ENCODE measurements at places on chromosomes 2 and 18. TPM values are rescaled to one million over a fixed set of nuclear protein-coding genes. Genes with fewer than 3 reads are reported as not detected.

The MC2R gene
- not detected for total RNA-seq

The KLHL29 gene
- total RNA-seq: 3.1 TPM

The FAM110C gene
- 21.1 TPM for total RNA-seq

The SP140L gene
- 15.1 TPM for total RNA-seq

The WDR43 gene
- total RNA-seq: 37.1 TPM

The TNFRSF11A gene
- 6.3 TPM for total RNA-seq

The TUBB8B gene
- total RNA-seq: not detected

The BCL11A gene
- not detected for total RNA-seq

All from PC-9 (cell line).